AG08395 (cell line): ENCODE measurements at places on chromosomes 6 and 20.

GRCh38 chr6:68343901-68344300, 291.2 kb upstream of the ADGRB3 start:
- DNase-seq = no peak

DNA sequence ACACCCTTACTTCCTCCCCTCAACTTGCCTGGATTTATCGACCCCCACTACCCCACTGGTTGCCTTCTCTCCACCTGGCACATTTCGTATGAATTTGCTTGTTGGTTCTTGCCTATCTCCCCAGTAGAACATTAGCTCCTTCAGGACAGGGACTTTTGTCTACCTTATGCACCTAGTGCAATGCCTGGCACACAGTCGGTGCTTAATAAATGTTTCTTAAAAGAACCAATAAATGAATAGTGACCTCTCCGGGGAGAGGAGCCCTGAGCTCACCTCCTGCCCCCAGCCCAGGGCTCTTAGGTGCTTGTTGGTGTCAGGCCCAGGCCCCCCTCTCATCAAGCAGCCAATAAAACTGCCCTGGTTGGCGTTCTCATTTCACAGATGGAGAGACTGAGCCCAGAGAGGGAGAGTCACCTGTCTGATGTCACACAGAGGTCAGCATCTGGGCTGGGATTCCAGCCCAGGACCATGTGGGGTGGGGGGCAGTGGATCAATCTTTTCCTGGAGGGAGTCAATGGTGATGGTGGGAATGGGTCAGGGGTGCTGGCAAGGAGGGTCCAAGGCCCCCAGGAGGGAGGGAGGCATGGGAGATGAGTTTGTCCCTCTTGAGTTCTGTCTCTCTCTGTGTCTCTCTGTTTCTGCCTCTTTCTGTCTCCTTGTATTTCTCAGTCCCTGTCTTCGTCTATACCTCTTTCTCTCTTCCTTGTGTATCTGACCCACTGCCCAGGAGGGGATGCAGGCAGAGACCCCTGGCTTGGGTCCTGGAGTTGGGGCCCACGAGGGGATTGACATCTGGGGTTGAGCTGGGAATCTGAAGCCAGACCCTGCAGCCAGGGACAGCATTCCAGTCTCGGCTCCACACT, 89.6 kb downstream of the CEBPB start:
- DNase-seq = no peak

DNA sequence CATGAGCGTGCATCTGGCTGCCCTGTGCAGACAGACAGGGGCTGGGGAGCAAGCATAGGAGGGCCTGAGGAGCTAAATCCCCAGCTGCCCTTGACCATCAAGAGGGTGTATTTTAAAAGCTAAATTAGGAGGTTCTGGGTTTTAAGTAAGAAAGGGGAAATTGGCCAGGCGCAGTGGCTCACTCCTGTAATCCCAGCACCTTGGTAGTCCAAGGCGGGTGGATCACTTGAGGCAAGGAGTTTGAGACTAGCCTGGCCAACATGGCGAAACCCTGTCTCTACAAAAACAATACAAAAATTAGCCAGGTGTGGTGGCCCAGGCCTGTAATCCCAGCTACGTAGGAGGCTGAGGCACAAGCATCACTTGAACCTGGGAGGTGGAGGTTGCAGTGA, 27.8 kb downstream of the SERPINB6 start:
- DNase-seq = no peak

DNA sequence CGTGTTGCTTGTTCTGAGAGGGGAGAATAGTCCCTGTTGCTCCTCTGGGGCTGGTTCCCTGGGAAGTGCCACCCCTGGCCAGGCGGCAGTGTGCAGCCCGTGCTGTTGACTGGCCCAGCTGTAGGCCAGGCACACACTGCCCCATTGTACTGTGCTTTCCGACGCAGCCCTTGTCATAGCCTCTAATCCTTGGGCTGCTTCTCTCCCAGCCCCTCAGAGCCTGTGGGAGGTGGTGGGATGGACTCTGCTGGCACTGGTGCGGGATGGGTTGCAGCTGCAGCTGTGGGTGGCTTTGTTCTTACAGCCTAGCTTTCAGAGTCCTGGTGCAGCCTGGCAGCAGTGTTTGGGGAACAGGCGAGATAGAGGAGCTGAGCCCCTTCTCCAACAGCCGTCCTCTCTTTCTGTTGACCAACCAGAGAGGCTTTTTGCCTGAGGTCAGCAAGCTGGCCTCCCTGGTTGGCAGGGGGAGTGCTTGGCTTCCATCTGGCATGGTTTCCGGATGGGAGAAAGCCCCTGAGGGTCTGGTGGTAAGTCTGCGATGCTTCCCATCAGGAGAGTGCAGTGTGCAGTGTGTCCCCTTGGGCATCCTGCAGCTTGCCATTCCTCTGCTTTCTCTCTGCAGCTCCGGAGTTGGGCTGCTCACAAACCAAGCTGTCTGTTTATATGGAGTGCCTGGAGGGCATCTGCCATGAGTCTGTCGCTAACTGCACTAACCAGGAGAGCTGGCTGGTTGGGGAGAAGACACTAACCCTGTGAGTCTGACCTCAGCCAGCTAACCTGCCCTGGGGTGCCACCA, 12.1 kb downstream of the TJAP1 start:
- DNase-seq = no peak

DNA sequence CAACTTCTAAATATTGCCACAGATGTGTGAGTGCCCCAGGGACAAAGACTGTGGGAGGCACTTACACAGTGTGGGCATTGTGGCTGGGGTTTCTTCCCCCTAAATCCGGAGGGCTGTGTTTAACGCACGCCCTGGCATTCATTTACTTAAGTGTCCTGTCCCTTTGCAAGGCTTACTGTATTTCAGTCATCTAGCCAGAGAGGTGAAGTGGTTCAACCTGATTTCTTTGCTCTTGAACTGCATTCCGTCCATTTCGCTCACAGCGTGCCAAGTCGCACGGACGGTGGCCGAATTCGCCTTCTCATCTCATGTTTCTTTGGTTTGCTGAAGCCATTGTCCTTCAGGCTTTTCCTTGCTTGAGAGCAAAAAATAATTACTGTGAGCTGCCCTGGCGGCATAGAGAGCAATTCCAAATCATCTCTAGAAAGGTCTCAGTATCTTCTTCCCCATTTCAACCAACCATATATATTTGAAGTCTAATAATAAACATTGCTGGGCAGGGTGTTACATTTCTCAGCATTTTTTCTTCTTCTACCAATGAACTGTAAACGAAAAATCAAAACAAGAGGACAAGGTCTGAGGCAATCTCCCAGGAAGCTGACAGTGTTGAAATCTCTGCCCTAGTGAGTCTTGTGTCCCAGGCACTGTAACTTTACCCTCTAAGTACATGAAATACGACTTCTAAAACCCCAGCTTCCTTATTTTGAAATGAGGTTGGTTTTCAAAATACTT, 16.9 kb downstream of the SYTL3 start:
- DNase-seq = peak; percentile 40

GRCh38 chr20:37669062-37669772, 24.6 kb upstream of the CTNNBL1 start:
- no peak for DNase-seq

DNA sequence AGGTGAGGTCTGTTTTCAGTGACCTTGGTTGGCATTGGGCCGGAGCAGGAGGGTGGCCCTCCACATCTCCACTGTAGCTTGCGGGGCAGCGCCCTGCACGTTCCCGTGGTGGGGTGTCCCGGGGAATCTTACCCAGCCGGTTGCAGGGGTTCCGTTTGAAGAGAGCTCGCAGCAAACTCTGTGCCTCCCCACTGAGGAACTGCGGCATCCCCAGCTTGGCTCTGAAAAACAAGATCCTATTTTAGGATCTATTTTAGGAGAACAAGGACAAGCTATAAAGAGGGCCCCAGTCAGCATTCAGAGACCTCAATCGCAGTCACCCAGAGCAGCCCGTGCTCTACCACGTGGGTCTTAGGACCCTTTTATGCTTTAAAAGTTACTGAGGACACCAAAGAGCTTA, 97.8 kb downstream of the RAMACL start:
- DNase-seq = no peak

GRCh38 chr20:25220021-25220730, 24.7 kb downstream of the ENTPD6 start:
- no peak for DNase-seq

- DNase-seq = no peak
Observed at GRCh38 chr6:163753430-163753829, 338.9 kb downstream of the QKI start.

- no peak for DNase-seq
Observed at GRCh38 chr20:53447316-53447715, 146.3 kb downstream of the ZNF217 start.

DNA sequence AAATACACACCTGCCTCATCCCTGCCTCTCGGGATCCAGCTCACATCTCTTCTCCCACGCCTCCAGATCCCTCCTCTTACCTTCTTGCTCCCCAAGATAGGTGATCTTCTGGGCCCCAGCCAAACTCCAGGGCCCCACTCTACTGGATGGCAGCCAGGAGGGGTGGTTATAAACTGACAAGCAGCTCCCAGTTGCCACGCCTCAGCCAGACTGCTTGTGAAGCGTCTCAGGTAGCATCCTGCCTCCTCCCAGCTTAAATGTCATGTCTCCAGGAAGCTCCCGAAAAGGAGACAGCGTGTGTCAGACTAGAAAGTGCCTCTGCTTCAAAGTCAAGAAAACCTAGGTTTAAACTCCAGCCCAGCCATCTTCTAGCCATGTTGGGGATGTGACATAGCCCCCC, 114.1 kb downstream of the LRFN2 start:
- no peak for DNase-seq

- DNase-seq = no peak
Observed at GRCh38 chr20:24630486-24631172, 161.2 kb downstream of the SYNDIG1 start.

- no peak for DNase-seq
Observed at GRCh38 chr6:33254591-33254990, 17.1 kb downstream of the VPS52 start.

GRCh38 chr6:44381739-44382138, 5.8 kb upstream of the CDC5L start:
- no peak for DNase-seq

- no peak for DNase-seq
Observed at GRCh38 chr6:30260036-30260504, 46.9 kb upstream of the TRIM26 start.

GRCh38 chr6:41706876-41707564, 28.4 kb downstream of the TFEB start:
- DNase-seq = peak; percentile 77

- DNase-seq = no peak
Observed at GRCh38 chr6:17785094-17785787, 78.5 kb upstream of the NUP153 start.

GRCh38 chr6:38933426-38933825, 115.2 kb upstream of the GLP1R start:
- DNase-seq = no peak

- no peak for DNase-seq
Observed at GRCh38 chr6:6681075-6681849, 92.7 kb downstream of the LY86 start.

DNA sequence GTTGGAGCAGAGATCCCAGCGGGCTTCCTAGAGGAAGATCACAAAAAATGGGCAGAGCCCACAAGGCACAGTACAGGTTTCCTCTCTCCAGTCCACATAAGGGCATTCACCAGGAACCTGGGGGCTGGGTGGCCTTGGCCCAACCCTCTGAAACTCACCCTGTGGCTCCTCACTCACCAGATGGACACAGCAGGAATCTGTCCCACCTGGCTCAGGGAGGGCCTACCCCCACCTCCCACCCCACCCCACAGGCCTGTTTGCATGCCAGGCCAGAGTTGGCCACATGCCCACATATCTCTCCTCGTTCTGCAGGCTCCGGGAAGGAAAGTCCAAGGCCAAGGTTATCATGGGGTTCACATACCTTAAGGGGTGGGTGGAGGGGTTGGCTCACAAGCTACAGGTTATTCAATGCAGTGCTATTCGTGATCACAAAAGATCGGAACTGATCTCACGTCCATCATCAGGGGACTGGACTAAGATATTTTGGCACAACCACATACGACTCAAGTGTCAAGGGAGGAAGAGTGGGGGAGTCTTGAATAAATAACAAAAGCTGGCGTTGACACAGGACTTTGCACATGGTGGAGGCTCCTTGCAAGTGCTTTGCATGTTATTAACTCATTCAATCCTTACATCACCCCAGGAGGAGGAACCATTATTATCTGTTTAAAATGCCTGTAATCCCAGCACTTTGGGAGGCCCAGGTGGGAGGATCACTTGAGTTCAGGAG, 13.0 kb downstream of the RIPOR3 start:
- no peak for DNase-seq

DNA sequence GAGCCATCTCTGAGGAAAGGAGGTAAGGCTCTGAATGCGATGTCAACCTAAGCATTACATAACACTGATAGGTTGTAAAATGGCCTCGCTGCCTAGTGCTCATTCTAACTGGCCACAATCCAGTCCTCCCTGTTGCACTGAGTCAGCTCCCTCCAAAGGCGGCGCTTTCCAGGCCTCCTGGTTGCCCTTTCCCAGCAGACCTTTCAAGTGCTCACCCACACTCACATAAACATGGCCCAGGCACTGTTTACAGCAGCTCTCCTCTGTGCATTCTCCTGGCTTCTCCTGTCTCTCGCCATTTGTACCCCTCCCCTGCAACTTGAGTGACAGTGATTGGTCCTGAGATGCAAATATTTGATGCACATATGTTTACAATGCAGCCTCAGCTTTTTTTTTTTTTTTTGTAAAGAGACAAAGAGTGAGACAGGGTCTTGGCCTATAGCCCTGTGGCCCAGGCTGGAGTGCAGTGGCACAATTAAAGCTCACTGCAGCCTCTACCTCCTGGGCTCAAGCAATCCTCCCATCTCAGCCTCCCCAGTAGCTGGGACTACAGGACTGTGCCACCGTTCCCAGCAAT, 36.8 kb upstream of the PRND start:
- no peak for DNase-seq

- DNase-seq = peak; percentile 12
Observed at GRCh38 chr6:126788861-126789365, 329.6 kb upstream of the RSPO3 start.

DNA sequence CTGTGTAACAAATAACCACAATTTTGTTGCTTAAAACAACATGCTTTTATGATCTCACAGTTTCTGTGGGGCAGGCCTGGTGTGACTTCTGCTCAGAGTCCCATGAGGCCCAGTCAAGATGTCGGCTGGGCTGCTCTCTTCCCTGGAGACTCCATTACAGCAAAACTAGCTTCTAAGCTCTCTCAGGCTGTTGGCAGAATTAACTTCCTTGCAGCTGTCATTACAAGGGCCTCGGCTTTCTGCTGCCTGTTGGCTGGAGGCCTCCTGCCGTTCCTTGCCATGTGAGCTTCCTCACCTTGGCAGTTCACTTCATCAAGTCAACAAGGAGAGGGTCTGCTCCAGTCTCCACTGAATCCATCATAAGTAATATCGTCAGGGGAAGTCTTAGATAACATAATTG, 659.2 kb downstream of the PRKN start:
- DNase-seq = no peak

DNA sequence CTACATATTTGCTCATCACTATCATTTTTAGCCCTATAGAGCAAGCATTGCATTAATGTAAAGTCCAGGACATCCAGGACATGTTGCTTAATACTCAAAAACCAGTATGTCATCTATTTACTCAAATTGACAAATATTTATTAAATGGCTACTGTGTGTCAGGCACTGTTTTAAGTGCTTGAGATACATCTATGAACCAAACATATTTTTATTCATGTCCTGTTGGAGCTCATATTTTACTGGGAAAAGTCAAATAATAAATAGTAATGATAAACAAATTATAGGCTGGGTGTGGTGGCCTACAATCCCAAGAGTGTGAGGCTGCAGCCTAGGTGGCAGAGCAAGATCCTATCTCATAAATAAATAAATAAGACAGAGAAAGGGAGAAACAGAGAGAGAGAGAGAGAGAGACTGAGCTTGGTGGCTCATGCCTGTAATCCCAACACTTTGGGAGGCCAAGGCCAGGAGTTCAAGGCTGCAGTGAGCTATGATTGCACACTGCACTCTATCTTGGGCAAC, 227.9 kb downstream of the GJA1 start:
- DNase-seq = no peak

GRCh38 chr20:39893003-39893685, 795.9 kb downstream of the MAFB start:
- peak; percentile 56 for DNase-seq
